G401 (cell line): ENCODE measurements at places on chromosomes 5 and 9. TPM values are rescaled to one million over a fixed set of nuclear protein-coding genes. Genes with fewer than 3 reads are reported as not detected.

EIF4EBP3 gene
- 1.3 TPM in 1 of 2 replicates, not detected in the other for total RNA-seq

PDLIM4 gene
- total RNA-seq = not detected in 2 replicates

DNA sequence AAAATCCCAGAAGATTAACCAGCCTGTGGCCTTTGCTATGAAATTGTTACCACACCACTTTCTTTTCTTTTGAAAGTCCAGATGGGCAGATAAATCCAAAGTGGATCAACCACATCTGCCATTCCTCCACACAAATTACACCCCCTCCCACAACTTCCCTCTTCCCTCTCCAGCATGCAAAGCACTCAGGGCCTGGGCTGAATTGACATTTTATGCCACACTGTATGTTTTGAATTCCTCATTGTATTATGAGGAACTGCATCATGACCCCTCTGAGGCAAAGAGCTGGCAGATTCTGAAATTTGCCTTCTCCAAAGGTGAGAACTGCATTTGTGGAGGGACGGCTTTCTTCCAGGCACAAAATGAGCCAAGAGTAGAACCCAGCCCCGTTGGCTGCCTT, 589.2 kb upstream of the KLF4 start:
- DNase-seq = no peak

GRCh38 chr5:109921735-109922380, 232.1 kb downstream of the MAN2A1 start:
- no peak for DNase-seq

DNA sequence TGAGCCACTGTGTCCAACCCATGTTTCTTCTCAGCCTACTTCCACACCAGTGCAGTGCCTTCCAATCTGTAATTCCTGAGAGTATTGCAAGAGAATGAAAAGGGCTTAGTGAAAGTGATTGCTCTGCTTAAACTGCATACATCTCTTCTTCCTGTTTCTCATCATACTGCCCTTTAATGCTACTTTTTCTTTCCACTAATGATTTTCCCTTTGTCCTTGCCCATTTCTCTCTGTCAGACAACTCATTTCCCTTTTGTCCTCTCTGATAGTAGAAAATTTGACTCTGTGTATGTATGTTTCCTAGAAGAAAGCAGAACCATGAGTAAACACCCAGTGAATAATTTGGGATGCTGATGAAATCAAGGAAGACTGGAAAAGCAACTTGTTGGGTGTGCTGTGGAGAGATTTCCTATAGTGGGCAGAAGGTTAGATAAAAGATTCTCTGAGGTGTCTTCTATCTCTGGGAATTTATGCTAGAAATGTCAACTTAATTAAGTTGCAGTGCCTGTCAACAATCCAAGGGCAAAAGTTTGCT, 102.2 kb upstream of the CHD1 start:
- no peak for DNase-seq

DNA sequence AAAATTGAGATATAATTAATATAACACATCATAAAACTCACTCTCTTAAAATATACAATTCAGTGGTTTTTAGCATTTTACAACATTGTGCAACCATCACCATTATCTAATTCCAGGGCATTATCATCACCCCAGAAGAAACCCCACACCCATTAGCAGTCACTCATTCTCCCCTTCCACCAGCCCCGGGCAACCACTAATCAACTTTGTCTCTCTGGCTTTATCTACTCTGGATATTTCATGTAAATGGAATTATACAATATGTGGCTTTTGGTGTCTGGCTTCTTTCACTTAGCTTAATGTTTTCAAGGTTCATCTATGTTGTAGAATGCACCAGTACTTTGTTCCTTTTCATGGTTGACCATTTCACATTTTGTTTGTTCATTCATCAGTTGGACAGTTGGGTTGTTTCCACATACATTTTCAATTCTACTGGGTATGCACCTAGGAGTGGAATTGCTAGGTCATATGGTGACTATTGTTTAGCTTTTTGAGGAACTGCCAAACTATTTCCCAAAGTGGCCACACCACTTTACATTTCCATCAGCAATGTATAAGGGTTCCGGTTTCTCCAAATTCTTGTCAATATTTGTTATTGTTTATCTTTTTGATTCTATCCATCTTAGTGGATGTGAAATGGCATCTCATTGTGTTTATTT, 62.4 kb downstream of the MARCHF3 start:
- no peak for DNase-seq

- no peak for DNase-seq
Observed at GRCh38 chr9:29203244-29203930, 1630.1 kb upstream of the C9orf72 start.

DNA sequence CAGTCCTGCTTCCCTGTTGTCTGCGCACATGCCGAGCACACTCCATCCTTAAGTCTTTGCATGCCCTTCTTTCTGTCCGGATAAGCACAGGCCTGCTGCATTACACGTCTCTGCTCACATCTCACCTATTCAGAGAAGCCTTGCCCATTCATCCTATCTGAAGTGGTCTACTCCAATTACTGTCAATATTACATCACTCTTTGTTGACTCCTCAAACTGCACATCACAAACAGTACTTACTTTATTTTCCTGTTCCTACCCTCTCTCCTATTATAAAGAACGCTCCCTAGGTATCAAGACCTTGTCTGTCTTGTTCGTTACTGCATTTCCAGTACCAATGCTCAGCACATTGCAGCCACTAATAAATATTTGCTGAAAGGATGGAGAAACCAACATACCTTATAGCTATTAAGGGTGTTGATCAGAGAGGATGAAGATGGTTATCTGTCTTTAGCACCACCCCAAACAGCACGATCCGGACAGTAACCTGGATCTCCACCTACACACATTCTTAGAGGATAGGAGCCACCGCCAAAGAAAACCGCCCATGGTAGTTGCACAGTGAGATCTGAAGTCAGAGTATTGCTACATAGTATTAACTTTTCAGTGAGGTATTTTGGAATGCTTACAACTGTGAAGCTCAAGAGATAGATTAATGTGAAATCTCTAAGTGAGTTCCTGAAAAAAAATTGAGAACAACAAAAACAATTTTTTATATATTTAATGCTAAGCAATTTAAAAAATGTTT, 1.6 kb upstream of the PRRC1 start:
- DNase-seq = no peak
